ENCODE measurements at places on chromosomes 3 and 15.
A peak's percentile ranks its signal among the peaks of the same experiment; 100 is the strongest.

DNA sequence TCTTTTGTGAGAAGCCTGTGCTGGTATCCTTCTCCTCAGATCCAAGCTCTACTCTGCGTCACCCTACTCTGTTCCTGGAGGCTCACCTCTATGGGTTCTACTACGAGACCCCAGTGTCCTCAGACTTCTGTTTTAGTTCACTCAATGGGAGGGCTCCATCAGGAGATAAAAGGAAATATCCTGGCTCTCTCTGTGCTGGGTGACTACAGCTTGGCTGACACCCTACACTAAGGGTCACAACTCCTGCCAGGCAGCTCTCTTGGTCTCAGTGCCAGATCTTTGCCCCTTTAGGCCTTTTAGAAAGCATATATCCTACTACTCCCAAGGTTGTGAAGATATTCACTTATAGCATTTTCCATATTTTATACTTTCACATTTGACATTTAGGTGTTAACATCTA is 46.5 kb downstream of the SPG11 start:
- DNase-seq, result no peak

DNA sequence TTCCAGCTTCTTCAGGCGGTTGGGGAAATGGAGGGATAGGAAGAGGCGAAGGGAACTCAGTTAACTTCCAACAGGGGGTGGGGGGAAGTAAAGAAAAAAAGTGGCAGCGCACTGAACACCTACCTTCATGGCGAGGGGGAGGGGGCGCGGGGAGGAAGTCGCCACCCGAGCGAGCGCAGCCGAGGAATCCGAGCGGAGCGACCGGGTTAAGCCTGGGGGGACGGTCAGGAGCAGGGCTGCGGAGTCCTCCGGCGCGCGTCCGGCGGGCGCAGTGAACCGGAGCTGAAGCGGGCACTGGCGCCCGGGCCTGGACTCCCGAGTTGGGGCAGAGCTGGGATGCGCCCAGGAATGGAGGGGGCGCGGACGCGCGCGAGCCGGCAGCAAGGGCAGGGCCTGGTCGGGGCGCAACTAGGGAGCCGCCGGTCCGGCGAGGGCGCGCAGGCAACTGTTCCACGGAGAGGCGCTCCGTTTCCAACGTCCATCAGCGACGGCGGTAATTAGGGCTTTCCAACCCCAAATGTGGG is at the start of gene WNT5A:
TSS of gene WNT5A (minus strand) at position 450 of the 524 bp plus-strand sequence. CDS start at position 129, 321 bp downstream.
- DNase-seq, result peak; percentile 32

DNA sequence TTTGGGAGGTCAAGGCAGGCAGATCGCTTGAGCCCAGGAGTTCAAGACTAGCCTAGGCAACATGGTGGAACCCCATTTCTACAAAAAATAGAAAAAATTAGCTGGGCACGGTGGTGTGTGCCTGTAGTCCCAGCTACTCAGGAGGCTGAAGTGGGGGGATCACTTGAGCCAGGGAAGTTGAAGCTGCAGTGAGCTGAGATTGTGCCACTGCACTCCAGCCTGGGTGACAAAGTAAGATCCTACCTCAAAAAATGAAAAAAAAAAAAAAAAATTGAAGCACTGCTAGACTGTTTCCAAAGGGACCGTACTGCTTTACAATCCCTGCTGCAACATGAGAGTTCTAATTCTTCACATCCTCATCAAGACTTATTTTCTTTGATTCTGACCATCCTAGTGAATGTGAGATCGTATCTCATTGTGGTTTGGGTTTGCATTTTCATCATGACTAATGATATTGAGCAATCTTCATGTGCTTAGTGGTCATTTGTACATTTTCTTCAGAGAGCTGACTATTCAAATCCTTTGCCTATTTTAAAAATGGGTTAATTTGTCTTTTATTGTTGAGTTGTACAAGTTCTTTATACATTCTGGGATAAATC is 10.8 kb downstream of the CMTM8 start:
- DNase-seq, result peak; percentile 14

- DNase-seq, result peak; percentile 60
These were observed 6.2 kb downstream of the UBE2E1 start for GRCh38 chr3:23811919-23812318.
